Activated CD8-positive, alpha-beta T cell treated with anti-CD3 and anti-CD28 coated beads for 36 hours (primary cell): ENCODE measurements at places on chromosomes 3 and 15. TPM values are rescaled to one million over a fixed set of nuclear protein-coding genes. Genes with fewer than 3 reads are reported as not detected.

The LSAMP gene
- total RNA-seq, result not detected

The ACTRT3 gene
- 0.54 TPM for total RNA-seq

DNA sequence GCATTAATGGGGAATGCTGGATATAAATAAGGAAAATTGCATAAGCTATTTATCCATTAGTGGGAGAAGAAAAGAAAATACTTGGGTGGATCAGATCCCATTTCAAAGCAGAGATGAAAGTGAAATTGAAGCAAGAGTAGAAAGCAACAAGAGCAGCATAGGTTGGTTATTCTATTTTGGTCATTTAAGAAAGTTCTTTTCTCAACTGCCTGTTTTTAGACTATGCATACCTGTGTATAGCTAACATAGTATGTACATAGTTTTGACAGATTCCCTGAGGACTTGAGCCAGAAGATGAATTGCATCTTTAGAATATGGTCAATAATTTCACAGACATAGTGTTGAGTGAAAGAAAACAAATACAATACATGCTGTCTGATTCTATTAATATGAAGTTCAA is 29.0 kb upstream of the DENND4A start:
- DNase-seq, result no peak

DNA sequence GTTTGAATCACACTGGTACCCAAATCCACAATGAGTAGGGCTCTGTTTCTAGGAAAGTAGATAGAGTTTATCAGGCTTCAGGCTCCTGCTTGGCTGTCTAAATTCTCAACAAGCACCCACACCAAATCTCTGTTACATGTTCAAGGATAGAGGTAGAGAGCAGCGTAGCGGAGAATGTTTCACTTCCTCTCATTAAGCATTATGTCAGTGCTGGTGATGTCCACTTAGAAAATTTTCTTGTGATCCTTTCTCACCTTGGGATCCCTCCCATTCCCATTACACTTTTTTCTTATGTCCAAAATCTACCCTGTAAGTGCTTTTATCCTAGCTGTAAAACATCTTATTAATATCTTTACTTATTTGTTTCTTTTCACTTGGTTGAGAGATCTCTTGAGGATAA is 34.7 kb upstream of the GCSAM start:
- no peak for DNase-seq

- DNase-seq, result no peak
These were observed 60.7 kb downstream of the IMPG2 start for GRCh38 chr3:101259485-101260341.

DNA sequence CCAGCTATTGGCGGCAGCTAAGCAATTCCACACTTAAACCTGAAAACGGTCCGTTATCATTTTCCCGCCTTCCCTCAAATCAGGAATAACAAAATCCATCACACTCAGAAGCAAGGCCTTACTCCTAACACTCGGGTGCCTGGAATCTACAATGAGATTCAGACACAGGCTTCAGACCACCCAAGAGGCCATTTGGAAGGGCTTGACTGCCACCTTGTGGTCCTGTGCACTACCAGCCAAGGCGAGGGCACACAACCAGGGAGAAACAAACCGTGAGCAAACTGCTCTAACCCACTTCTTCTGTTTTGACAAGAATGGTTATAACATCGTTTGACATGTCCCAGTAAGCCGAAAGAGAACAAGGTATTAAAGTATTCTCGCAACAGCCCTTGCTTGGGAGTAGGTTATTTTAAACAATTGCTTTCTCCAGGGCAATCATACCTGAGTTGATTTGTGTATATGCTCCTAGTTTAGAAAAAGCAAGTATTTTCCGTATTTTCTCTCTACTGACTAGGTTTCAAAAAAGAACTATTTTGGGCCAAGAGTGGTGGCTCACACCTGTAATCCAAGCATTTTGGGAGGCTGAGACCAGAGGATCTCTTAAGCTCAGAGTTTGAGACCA is 40.1 kb upstream of the TAFA4 start:
- DNase-seq, result peak; percentile 71

- DNase-seq, result no peak
These were observed 85.1 kb upstream of the PIAS1 start for GRCh38 chr15:67968966-67969365.

DNA sequence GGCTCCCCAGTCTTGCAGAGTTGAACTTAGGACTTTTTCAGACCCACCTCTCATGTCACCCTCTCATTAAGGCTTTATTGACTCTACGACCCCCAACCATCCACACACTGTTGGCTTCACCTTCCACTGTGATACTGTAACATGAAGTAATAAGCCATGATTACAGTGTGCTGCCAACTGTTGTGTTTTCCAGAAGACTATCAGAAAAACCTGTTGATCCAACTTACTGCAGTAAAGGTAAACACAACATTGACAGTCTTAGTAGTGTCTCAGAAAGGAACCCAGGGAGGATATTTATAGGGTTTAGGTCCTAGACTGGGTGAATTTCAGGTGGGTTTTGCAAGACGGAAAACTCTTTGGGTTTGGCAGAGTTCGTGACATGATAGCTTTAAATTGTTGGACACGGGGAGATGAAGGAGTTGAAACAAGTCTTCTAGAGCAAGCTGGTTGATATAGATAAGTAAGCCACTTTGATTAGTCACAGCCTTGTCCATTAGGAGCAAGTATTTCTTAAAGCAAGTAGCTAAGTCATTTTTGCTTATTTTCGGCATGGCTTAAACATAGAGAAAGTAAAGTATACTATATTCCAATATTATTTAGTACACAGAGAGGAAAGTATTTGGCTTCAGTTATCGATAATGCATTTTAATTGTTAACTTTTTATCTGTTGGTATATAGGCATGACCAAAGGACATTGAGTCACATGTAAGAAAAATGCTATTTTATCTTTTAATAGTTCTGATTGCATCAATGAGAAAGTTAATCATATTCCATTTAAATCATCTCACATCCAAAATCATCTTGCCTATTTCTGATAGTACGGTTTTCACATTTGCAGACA is 2.4 kb upstream of the COL6A5 start:
- no peak for DNase-seq

DNA sequence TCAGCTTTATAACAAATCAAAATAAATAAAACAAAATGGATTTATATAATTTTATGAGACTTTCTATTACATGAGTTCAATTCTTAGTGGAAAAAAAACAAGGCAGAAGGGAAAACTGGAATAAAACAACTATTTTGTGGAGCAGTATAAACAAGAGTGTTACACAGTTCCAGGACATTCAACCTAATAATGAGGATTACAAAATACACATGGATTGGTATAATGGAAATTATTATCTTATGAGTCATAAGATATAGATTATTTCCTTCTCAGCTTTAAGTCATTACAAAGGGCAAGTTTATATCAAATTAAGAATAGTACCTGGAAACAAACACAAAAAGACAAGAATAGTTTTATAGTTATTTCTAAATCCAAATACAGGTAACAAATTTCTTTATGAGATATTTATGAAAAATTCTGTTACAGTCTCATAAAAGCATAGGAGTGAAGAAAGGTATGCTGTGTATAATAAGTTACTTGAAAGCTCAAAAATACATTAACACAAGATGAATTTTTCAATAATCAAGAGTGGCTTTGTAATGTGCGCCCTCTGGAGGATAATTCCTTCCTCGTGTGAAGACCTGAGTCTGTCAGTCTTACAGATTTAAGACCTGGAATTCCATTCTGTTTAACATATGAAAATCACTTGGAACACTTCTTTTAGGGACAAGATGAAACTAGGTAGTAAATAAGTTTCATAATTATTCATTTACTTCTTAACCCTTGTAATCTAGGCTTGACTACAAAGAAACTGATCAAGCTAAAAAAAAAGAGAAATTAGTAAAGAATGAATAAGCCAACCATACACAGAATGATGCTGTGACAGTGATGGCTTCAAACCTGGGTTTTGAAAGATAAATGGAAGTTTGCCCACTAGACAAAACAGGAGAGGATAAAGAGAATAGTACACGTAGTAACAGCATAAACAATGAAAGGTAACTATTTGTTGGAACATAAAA is 9.5 kb downstream of the COPS2 start:
- peak; percentile 48 for DNase-seq
